ENCODE measurements at places on chromosomes 3 and 15.

- no peak for DNase-seq
Measured at GRCh38 chr15:35179739-35180138, 94.6 kb upstream of the NANOGP8 start.

DNA sequence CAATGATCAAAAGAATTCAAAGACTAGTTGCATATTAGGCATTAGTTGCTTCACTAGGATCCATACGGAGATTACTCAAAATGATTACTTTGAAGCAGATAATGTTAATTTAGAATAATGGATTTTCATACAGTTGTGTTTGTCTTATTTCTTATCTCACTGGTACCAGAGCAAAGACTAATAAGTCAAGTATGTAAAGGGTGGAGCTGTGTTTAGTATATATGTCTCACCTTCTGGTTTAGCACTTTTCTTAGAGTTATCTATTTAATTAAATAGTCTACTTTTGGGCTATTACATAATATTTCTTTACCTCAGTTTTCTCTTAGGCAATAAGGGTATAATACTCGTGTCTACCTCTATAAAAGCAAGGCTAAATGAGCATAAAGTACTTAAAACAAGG is 18.8 kb downstream of the TMEM207 start:
- DNase-seq, result no peak

DNA sequence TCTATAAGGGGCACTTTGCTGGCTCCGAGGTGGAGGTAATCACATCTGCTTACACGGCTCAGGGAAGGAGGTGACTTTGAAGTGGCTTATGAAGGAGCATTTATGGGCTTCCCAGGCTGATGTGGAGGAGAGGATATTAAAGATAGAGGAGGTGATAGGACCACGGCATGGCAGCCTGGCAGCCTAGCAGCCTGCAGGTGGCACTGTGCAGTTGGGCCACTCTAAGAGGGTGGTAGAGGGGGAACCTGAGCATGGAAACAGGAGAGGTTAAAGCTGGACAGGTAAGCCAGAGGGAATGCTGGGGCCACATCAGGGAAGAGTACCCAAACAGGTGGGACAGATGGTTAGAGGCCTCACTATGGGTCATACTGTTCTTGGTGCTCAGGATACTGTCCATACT is 375.0 kb downstream of the WDR72 start:
- no peak for DNase-seq

- no peak for DNase-seq
Measured at GRCh38 chr15:75031848-75032247, 8.5 kb downstream of the PPCDC start.

- no peak for DNase-seq
Measured at GRCh38 chr3:17583530-17583929, 158.9 kb downstream of the TBC1D5 start.

DNA sequence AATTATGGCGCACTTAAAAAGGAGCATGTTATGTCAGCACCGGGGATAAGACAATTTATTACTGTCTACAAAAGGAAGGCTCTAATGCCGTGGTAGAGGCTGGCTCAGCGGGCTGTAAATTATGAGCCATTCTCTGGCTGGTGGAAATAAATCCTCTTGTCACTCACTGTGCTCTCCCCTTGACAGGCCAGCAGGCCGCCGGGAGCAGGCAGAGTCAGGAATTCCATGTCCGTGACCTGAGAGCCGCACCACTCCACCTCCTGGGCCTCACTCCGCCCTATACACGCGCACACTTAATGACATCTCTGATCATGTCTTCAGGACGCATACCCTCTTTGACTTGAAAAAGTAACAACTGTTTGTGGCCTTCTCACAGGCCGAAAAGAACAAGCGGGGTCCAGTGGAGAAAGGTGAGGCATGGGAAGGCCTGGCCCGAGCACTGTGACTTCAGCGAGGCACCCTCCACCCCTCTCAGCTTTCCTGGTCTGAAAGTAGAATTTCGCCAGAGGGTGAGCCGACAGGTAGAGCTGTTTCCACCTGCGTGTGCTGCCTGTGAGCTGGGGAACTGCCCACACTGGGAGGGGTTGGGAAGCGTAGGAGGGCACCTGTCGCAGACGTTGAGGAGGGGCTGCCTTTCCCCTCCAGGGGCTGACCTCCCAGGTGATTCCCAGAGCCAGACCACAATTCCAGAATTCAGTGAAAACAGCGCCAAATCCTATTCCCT is 13.2 kb upstream of the PCSK6 start:
- DNase-seq, result no peak

- no peak for DNase-seq
Measured at GRCh38 chr3:100602506-100603444, 6.6 kb upstream of the ADGRG7 start.

GRCh38 chr3:138367911-138368310 is 19.5 kb downstream of the MRAS start:
- no peak for DNase-seq

GRCh38 chr15:71485094-71485693 is 325.2 kb upstream of the NR2E3 start:
- DNase-seq, result no peak

DNA sequence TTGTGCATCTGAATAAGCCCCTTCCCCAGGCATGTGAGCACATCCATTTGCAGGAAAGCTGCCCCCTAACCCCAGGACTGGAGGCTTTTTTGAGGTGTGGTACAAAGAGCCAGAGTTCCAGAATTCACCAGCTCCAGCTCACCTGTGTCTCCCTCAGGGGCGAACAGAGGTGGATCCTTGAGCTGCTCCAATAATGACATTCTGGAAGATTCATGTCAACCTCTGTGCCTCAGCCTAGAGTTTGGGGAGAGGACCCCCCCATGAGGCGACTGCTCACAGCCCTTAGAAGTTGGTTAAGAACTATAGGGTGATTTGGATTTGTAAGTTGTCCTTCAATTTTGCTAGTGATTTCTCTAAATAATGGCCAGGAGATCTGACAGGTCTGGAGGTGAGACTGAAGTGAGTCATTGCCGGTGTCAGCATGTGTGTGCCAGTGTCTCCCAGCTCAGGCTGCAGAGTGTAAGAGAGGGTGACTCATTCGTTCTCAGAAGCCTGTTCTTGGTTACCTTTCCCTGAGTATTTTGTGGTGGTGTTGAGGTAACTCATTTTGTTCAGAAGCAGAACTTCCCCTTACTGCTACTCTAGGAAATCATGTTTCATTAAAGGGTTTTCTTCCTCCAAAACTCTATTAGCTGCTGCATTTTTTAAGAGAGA is 136.9 kb upstream of the TOPAZ1 start:
- DNase-seq, result no peak

GRCh38 chr3:31581660-31582059 is 48.9 kb downstream of the STT3B start:
- no peak for DNase-seq

- no peak for DNase-seq
Measured at GRCh38 chr3:170322566-170323269, 34.8 kb upstream of the SKIL start.
